Anterior cingulate cortex (tissue), 58 donors: ENCODE measurements at places on chromosomes 5 and 9.

GRCh38 chr5:62653001-62653863, 74.6 kb downstream of the LRRC70 start:
- no peak for DNase-seq

DNA sequence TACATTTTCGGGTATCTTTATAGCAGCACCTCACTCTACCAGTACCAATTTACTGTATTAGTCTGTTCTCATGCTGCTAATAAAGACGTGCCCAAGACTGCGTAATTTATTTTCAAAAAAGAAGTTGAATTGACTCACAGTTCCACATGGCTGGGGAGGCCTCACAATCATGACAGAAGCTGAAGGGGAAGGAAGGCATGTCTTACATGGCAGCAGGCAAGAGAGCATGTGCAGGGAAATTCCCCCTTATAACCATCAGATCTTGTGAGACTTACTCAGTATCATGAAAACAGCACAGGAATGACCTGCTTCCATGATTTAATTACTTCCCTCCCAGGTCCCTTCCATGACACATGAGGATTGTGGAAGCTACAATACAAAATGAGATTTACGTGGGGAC, 602.6 kb upstream of the DAB2 start:
- DNase-seq = no peak

DNA sequence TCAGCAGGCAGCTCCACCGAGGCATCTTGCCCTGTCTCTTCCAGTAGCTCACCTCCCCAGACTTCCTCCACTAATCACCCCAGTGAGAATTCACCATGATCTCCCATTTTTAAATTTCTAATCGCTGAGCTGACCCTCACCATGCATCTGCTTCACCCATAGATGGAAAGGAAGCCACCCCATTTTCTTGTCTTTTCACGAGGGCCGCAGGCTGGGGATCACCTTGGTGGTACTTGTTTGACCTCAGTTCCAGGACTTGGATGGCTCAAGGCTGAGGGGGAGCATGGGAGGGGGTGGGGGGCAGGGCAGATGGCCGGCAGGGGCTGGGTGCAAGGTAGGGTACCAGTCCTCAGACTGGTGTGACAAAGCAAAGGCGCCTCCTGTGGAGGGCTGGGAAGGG, 3.6 kb downstream of the PROP1 start:
- no peak for DNase-seq

- DNase-seq = no peak
Observed at GRCh38 chr9:124238546-124239140, 19.1 kb upstream of the NEK6 start.

GRCh38 chr5:120088836-120089235, 375.3 kb upstream of the PRR16 start:
- no peak for DNase-seq

- no peak for DNase-seq
Observed at GRCh38 chr5:129631961-129632360, 115.9 kb upstream of the MINAR2 start.

GRCh38 chr9:82412586-82413305, 424.2 kb downstream of the SPATA31D1 start:
- no peak for DNase-seq
